ENCODE measurements at places on chromosomes 5 and 9.
A peak's percentile ranks its signal among the peaks of the same experiment; 100 is the strongest.

DNA sequence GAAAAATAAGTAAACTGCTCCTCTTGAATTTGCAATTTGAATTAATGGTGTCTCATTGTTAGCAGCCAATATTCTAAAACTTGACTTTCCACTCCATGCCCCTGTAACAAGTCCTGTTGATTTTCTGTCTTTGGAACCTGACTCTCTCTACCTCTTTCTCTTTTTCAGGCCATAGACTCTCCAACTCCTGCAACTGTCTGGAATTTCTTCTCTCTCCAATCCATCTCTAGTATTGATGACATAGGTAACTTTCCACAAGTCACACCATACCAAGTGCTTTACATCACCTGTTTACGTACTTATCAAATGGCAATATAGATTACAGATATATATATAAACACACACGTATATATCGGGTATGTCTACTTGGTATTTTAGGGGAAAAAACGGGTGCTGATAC is 923 bp downstream of the C5orf34 start:
- peak; percentile 40 for DNase-seq

DNA sequence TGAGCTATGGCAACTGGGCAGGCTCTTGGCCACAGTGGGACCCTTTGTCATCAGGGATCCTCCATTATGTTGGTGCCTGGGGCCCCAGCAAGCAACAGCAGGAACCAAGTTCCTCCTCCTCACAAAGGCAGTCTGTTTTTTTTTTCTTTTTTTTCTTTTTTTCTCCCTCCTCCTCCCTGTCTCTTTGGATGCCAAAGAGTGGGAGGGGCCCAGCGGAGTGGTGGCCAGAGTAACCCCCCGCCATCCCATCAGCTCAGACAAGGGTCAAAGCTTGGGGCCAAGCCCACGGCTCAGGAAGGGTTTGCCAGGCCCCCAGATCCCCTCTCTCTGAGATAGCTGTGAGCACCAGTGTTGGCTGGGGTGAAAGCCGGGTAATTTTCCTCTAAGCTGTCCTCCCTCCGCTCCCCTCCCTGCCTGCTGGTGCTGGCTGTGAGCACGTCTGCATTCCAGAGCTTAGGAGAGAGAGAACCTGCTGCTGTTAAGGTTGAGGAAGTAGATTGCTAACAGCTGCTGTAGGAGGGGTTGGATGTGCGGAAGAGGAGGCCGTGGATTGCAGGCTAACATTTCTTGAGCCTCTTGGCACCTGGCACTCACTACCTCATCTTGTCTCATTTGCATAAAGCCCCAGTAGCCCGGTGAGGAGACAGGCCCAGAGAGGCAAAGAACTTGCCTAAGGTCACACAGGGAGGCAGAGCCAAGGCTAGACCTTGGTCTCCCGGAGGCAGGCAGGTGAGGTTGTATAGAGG is 21.2 kb downstream of the GSN start:
- DNase-seq = no peak

DNA sequence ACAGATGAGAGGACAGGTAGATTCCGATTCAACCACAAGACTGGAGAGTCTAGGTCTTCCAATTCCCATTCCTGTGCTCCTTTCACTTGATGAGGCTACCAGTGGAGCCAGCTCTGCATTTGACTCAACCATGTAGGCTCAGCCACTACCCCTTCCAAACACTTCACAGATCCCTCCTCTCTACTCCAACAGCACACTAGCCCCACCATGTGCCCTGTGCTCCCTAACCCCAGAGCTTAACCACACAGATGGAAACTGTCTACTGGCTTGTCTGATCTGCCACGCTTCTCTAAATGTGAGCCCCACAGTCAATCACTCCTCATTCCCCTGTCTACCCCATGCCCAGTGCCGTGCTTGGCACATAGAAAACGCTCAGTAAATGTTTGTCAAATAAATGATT is 508.2 kb downstream of the CDK5RAP2 start:
- no peak for DNase-seq

DNA sequence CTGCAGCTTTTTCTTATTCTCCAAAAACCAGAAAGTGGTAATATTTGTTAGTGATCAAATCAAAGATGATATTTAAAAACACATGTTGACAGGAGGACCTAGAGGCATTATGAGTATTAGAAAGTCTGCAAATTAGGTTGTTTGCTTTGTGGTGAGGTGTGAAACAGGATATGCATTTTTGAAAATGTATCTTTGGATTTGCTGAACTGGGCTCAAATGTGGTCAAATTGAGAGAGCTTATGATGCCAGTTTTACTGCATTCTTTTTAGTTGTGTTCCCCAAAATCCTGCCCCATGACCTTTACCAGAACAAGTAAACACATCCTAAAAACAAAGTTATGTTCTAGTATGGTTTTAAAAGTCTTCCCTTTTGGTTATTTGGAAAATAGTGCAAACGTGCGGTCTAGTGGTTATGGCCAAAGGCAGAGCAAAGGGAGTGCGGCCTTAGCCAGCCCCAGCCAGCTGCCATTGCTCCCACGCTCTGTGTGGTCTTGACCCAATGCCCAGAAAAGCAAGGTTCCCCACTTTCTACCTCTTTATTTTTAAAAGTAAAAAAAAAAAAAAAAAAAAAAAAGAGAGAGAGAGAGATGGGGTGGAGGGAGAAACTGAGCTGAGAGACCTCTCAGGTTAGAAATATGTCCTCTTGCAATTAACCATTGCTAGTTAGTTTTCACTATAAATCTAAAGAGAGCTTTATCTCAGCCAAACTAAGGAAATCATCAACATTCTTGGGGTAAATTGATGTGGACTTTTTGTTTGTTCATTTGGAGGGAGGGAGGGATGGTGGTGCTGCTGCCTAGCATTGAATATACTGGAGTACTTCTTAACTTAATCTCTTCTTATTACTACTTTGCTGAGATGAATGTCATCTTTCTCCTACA is 176.6 kb downstream of the ARHGAP26 start:
- DNase-seq = no peak

DNA sequence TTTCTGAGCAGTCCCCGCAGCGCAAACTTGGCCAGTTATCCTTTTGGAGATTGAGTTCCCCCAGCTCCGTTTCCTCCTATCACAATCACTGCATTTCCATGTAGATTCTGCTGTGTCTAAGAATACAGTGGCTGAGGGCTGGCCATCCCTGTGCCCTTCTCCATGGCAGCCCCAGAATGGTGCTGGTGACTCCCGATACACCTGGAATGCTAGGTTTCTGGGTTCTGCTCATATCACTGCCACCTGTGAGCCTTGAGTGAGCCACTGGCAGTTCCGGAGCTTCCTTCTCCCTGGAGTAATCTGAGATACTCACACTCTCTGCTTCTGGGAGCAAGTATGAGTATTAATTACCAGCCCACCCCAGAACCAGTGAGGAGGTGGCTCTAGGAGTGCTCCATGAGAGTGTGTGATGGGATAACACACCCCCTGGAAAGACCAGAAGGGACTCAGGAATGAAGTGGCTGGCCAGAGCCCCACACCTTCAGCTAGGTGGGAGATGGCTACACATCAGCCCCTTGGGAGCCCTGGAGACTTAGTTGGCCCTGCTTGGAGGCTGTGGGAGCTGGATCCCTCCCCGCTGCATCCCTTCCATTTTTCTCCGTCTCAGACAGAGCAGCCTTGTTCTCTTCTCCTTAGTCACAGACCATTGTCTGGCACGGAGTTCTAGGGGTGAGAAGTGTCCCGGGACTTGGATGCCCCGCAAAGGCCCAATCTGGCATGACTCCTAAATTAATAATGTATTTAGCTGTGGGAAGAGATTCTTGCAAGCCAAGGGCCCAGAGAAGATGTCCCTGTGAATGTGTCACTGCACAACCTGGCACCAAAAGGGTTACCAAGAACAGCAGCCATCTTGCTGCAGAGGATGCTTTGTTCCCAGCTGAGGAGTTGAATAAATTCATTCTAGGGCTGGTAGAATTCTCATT is 4.9 kb downstream of the PCDHGC5 start:
- no peak for DNase-seq

DNA sequence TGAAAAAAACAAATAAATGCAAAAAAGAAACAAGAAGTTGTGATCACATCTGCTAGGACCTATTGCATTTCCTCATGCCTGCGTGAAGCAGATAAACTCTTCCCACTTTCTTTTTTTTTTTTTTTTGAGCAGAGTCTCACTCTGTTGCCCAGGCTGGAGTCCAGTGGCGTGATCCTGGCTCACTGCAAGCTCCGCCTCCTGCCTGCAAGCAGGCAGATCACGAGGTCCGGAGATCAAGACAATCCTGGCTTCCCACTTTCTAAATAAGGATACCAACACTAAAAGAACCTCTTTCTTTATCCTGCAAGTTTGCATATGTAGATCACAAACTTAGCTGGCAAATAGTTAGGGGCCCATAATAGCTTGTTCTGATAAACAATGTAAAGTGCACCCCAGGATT is 128.6 kb downstream of the ASTN2 start:
- no peak for DNase-seq

GRCh38 chr5:142375944-142376411 is 51.2 kb upstream of the SPRY4 start:
- no peak for DNase-seq

- DNase-seq = peak; percentile 11
Measured at GRCh38 chr5:10111571-10111970, 138.1 kb downstream of the ATPSCKMT start.

DNA sequence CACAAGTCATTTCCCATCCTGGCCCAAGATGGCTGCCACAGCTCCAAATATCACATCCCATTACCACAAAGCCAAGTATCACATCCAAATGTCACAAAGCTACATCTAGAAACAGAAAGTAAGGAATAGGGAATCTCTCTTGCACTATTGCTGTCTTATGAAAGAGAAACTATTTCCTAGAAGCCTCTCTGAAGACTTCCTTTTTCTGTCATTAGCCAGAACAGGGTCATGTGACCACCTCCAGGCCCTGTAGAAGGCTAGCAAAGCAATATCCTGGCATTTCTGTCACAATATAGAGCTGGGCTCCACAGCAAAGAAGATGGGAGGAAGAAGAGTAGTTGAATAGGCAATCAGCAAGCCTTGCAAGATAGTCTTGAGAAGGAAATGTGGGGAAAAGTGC is 99.2 kb downstream of the SH3TC2 start:
- DNase-seq = no peak

- DNase-seq = no peak
Measured at GRCh38 chr9:131649646-131650045, 90.2 kb downstream of the RAPGEF1 start.

- no peak for DNase-seq
Measured at GRCh38 chr5:137431051-137431450, 68.1 kb downstream of the SPOCK1 start.
